Stimulated activated CD4-positive, alpha-beta T cell treated with anti-CD3 and anti-CD28 coated beads, Interleukin-15, amount 100 ng/mL, for 48 hours (primary cell): ENCODE measurements at places on chromosomes 11 and 22.

DNA sequence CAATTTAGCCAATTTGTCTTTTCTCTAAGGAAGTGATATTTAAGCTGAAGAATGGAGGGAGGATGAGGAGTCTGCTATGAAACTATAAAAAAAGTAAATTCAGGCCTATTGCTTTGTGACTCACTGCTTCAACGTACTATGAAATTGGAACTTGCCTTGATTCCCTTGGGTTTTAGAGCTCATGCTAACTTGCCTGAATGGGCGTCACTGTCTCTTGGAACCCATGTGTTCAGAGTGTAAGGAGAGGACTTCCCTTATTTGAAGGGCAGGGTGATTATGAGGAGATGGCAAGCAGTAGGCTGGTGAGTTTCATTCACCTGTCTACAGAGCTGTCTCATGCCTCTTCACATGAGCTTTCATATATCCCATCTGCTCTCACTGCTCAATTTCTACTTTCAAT is 28.7 kb upstream of the WT1 start:
- no peak for DNase-seq

DNA sequence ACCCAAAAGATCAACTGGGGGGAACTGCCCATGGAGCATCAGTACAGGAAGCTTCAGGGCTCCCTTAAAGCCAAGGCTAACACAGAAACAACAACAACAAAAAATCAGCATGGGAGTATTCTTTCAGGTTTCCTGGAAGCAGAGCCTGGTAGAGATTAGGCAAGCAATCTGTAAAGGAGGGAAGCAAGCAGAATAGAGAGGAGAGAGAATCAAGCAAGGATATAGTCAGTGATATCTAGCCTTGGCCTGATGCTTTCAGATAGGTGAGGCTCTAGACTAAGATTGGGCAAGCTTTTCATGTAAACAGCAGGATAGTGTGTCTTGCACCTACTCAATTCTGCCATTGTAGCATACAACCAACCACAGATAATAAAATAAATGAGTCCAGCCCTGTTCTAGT is 44.4 kb upstream of the FAT3 start:
- no peak for DNase-seq

DNA sequence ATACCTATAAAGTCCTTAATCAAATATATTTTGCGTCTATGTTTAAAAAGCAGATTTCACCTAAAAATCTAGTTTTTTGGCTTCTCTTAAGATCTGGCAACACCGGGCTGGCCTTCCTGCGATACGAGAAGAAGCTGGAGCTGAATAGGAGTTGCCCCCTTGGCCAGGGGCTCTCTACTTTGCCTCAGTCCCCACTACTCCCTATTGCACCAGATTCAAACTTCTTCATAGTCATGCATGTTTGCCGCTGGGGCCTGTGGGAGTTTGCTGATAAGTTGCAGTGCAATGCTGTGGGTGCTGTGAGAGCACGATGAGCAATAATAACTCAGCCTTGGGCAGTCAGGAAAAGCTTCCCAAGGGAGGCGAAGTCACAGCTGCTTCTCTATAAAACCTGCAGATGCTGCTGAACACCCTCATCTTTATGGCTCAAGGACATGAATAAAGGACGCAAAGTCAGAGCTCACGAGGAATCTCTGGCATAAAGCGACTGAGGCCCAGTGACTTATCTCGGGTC is 15.2 kb upstream of the EIF3D start:
- no peak for DNase-seq

- no peak for DNase-seq
Measured at GRCh38 chr22:48950151-48950915, 877.3 kb downstream of the BRD1 start.

DNA sequence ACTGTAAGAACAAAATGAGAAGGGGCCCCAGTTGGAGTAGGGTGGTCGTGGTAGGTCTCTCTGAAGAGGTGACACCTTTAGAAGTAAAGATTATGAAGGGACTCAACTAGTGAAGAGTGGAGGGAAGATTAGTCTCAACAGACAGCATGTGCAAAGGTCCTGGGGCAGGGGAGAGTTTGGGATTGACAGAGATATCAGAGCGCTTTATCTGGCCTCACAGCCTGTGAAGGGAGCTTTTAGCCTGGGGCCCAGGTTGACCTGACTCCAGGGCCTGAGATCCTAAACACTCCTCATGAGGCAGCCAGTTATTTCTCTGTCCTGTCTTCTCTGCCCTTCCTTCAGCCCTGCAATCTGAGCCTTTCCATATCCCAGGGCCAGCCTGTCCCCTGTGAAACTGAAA is 16.2 kb downstream of the FGF3 start:
- no peak for DNase-seq

- no peak for DNase-seq
Measured at GRCh38 chr11:60860943-60861342, 5.2 kb upstream of the PTGDR2 start.

GRCh38 chr11:75422248-75423231 is 10.5 kb downstream of the KLHL35 start:
- DNase-seq, result no peak

- no peak for DNase-seq
Measured at GRCh38 chr11:78784321-78785061, 209.8 kb upstream of the NARS2 start.

DNA sequence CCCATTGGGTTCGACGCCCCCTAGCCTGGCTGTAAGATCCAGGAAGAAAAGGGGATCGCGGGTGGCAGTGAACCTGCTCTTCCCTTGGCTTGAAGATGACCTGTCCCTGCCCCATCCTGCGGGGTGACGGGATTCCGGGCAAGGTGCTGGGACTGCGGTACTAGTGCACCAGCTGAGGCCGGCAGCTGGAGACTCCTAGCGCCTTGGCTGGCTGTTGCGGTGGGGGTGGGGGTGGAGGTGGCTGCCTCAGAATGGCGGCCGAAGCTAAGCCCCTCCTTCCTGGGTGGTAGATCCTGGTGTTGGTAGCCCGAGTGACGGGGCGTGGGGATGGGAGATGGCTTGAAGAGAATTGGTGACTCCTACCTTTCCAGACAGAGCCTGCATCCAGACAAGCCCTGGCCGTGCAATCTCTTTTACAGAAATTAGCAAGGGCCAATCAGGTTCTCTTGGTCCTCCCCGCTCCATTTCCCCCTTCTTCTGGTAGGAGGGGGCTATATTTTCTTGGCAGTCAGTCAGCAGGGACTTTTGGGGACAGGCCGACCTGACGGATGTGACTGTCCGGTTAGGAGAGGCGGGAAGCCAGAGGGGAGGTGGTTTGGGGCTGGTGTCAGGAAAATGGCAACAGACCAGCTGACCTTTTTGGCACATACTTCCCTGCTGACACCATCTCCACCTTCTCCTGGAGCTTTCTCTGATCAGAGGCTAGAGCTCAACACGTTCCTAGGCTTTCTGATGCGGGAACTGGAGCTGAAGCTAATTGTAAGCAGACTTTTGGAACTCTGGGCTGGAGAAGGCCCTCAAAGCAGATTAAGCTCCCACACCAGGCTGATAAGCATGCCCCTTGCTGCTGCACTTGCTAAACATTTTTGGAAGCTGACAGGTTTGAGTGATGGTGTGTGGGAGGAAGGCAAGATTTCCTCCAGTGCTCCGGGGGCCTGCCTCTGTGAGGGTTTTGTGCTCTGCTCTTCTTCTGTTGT is 2.0 kb downstream of the NAV2 start:
- DNase-seq, result no peak

DNA sequence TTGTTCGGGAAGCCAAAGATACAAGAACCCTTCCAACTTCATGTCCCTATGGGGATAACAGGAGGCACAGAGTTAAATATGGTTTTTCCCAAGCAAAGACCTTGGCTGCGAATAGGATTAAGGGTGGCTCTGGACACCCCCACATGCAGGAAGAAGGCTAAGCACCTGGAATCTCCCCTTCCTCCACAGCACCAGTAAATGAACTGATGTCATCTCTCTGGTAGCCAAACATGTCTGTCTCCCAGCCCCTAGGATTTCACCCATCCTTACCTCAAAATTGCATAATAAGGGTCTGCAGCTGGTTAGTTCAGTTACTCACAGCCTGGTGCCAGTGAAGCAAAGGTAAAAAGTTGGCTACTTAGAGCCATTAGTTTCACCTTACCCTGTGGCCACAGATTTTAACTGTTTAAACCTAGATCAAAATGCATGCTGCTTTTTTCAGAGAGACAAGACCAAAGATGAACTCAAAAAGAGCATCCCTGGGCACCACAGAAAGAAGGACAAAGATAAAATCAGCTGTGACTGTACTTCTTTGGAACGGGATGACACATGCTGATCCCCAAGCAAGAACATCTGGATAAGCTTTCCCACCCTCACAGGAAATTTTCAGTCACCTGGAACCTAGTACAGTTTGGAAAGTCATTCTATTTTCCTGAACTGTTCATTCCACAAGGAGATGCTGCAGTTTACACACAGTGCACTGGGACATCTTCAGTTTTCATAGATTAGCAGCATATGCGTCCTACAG is 77.2 kb upstream of the AKIP1 start:
- no peak for DNase-seq

DNA sequence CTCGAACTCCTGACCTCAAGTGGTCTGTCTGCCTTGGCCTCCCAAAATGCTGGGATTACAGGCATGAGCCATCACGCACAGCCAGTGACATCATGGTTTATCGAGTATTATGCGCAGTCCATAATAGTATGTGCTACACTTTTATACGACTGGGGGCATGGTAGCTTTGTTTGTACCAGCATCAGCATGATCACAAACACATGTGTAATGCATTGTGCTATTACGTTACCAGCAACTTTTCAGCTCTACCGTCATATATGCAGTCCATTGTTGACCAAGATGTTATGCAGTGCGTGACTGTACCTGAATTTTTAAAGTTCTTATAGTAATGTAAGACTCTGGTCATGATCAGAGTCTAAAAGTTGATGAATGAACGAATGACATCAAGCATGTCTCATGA is 67.9 kb downstream of the ZC3H12C start:
- no peak for DNase-seq

- DNase-seq, result no peak
Measured at GRCh38 chr22:37148031-37148651, 1.6 kb downstream of the IL2RB start.

DNA sequence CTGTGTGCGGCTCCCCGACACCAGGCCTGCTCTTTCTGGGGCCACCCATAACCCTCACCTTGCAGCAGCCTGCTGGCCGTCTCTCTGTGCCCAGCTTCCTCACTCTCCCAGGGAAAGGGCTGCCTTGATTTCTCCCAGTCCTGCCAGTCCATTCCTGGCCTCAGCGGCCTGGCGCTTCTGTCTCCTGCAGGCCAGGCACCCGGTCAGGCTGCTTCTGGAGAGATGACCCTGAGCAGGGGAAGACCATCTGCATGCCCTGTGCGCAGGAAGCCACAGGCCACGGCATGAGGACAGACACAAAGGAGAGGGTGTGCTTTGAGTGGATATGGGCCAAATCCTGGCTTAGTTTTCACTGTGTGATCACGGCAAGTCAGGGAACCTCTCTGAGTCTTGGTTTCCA is 86.2 kb downstream of the TSPAN18 start:
- DNase-seq, result no peak

GRCh38 chr11:9525116-9525515 is 48.4 kb upstream of the WEE1 start:
- no peak for DNase-seq

- no peak for DNase-seq
Measured at GRCh38 chr11:102223859-102224258, 93.4 kb upstream of the BIRC3 start.

DNA sequence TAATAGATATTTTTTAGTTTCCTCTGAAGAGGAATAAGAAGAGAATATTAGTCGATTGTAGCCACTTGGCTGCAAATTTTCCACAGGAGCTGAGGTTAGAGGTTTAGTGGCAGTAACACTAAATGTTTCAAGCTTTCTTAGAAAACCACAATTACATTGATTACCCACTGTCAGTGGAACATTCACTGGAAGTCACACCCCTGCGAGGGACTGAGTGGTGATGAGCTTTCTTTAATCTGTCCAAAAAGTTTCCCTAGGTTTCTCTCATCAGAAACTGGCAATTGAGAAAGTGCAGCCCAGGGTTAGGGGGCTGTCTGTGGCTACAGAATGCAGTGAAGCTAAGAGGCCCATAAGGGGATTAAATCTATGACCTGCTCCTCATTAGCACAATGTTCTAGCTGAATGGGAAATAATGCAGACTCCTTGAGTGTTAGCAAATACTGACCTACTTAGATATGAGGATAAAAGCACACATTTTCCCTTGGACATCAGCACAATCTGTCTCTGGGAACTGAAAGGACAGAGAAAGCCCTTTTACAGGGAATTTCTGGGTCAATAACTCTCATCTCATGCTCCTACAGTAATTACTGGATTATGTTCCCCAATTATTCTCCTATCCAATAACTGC is 189.5 kb downstream of the FAM76B start:
- peak; percentile 2 for DNase-seq

DNA sequence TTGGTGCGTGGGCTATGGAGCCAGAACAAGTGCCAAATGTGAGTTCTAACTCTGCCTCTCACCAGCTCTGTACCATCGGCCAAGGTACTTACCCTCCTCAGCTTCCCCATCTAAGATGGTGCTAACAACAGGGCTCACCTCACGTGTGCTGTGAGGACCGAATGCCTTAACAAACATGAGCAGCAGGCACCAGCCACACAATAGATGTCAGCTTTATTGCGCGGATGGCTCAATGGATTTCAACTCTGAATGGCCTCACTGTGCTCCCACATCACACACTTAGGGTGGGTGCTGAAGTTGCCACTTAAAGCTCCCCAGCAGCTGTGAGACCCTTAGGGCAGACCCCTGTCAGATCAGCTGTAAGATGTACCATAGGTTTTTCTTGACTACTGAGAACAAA is 24.1 kb downstream of the RELT start:
- DNase-seq, result no peak

DNA sequence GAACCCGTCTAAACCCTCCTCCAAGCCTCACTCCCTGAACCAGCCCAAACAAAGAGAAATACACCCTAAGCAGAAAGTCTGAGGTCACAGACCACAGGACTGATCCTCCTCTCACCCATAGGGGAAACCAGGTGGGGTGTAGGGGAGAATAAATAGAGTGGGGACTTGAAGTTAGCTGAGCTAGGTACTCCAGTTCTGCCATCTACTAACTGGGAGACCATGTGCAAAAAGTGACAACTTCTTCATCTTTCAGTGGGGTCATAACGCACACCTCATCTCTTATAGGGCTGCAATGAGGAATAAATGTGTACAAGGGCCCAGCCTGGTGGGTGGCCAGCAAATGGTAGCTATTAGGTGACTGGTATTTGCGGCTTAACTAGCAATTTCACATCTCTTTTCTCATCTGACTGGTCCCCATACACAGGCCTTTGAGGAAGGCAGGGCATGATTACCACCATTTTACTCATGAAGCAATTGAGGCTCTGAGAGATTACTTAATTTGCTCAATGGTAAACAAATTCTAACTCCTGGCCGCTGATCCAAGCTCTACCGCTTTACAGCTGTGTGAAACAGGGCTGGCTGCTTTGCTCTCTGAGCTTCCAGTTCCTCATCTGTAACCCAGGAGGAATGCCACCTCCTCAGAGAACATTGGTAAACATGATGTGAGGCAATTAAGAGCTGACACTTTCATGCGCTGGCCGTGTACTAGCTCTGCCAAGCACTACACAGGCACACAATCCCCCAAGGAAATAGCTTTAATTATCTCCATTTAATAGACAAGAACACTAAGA is 16.6 kb downstream of the TBC1D10A start:
- DNase-seq, result no peak

DNA sequence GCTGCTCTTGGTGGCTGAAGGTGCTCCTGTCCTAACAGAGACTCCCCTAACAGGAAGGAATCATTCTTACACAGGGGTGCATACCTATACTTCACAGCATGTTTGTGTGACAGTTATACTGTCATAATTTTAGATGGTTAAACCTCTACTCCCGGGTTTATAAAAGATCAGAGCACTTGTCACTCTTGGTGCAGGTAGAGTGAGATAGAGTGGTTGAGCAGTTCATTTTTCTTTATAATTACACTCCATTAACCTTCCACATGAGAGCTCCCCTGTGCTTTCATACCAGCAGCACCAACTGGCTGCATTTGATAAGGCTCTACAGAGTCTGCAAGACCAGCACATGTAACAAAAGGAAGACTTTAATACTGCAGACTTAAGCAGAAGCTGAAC is 72.9 kb downstream of the LARGE2 start:
- no peak for DNase-seq
